ENCODE measurements at places on chromosomes 2 and 18.

- DNase-seq: peak; percentile 94
Measured at GRCh38 chr18:58605027-58606020, 23.6 kb downstream of the ALPK2 start.

GRCh38 chr18:40159141-40160017, 1795.7 kb upstream of the PIK3C3 start:
- peak; percentile 83 for DNase-seq

DNA sequence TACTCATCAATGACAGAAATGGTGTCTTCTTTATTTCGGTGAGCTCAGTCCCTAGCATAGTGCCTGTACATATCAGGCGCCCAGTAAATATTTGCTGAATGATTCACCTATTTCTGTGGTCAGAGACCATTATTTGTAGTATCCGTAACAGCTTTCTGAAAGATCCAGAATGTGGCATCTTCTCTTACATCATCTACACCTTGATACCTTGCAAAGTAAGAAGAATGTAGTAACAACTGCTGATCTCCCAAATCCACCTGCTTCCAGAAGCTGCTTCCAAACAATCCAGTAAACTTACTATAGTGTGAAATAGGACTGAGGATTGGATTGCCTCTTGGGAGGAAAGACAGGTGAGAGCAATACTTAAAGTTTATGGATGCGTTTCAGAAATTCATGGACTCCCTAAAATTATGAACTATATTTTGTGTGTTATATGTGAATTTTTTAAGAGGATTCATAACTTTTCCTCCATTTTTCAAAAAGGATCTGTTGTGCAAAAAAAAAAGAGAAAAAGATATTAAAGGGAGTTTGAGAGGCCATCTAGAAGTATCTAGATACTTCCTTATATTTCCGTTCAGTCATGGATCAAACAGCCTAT, 945 bp upstream of the ASXL2 start:
- DNase-seq: peak; percentile 73

- DNase-seq: no peak
Measured at GRCh38 chr2:178111743-178112142, 494 bp upstream of the RBM45 start.

DNA sequence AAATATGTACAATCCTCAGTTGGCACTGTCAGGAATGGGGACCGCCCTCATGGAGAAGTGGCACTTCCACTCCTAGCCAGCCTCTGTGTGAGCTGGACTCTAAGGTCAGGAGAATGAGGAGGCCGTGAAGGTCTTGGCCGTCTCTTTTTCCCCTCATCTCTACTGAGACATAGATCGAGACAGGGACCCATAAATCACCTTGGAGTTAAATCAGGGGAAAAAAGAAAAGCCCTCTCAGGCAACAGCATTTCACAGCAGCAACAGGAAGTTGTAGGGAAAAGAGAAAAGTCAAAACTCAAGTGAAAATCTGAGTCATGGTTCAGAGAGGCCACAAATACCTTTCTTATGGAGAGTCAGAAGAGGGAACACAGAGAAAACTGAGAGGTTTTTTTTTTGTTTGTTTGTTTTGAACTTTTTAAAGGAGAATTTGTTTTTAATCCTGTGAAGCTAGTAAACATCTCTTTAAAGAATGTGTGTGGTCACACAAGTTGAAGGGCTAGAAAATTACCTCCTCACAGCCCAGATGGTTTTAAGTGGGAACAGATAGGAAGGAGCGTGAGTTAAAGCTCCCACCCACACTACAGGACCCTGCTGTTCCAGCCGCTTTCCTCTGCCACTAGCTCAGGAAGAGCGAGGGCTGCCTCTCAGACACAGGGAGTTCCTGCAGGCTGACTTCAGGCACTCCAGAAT, 30.6 kb upstream of the CYP1B1 start:
- DNase-seq: peak; percentile 86

GRCh38 chr2:137973280-137973679, 9.0 kb downstream of the HNMT start:
- DNase-seq: no peak

DNA sequence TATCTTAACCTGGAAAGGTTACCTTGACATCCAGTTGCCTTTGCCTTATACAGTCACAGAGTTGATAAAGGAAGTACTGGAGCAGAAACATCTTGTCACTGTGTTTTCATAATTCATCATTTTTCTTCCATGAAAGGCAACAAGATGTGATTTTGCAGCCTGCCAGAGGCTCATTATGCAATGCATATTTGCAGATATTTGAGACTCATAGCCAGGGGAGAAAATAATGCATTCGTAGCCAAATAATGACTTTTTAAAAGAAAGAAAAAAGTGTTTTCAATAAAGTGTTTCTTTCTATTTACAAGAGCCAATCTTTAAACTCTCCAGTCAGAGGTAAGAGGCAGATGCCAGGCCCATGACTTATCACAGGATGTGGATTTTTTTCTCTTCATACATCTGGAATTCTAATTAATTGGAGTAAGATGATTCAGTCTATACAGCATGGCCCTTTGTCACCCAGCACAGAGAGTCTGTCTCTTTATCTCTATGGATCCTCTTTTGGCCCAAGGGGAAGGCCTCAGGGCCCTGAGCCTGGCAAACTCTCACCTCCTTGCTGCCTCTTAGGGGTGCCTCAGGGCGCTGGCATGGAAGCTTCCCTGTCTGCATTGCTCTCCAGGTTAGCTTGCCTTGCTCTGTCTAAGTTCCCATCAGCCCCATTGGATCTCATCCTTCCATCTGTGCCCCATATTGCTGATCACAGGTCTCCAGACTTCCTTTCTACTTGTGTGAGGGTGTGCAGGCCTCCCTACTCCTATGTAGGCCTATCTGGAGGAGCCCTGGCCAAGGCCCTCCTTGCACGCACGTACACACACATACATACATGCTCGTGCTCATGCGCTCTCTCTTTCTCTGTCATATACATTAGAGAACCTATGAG, 247.7 kb downstream of the TPGS2 start:
- peak; percentile 30 for DNase-seq

- no peak for DNase-seq
Measured at GRCh38 chr2:21333684-21334083, 209.9 kb downstream of the TDRD15 start.

- DNase-seq: no peak
Measured at GRCh38 chr2:19676770-19677169, 225.0 kb downstream of the TTC32 start.

DNA sequence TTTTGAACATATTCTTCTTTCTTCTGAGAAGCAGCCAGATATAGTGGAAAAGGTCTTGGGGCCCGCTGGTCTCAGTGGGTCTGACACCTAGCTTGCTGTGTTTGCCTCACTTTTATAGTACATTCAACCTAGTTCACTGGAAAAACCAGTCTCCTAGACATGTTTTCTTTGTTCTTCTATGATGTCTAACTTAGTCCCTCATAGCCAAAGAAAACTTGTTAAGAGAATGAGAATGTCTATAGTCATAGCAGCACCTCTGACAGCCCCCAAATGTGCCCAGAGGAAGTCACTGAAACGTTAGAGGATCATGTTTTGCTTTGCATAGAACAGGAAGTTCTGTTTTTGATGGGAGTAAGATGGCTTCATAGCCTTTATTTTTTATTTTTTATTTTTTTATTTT, 40.3 kb downstream of the TNFRSF11A start:
- no peak for DNase-seq

DNA sequence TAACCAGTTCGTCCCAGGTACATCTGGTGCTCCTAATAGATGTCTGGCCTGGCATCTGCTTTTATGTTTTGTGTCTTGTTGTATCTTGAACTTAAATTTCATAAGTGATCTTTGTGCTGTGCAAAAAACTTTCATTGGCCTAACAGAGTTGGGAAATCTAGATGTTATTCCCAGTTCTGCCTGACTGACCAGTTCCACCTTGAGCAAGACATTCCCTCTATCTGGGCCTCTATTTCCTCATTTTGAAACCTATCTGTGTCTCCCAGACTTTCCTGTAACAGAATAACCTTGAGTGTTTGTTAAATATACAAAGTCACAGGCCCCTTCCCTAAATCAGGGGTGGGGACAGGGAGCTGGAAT, 90.5 kb upstream of the MSH2 start:
- DNase-seq: no peak

DNA sequence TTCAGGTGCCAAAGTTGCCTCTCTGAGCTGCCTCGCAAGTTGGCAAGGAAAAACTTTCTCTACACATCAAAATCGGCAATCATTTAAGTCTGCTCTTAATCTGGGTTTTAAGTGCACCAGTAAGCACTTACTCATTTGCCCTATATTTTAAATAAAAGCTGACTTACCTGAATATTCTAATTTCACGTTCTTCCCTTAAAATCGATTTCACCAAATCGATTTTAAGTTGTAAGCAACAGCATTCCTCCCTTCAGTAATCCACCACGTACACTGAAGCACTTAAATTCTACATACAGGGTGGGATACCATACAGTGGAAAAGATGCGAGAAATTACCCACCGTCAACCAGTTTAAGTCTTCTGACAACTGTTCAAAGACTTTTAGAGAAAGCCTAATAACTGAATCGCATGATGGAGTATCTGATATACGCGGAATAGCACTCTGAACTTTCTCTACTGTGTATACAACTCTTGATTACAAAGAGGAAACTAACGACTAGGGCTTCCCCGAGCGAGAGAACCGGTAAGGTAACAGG, 1.6 kb downstream of the PPP3R1 start:
- DNase-seq: no peak

DNA sequence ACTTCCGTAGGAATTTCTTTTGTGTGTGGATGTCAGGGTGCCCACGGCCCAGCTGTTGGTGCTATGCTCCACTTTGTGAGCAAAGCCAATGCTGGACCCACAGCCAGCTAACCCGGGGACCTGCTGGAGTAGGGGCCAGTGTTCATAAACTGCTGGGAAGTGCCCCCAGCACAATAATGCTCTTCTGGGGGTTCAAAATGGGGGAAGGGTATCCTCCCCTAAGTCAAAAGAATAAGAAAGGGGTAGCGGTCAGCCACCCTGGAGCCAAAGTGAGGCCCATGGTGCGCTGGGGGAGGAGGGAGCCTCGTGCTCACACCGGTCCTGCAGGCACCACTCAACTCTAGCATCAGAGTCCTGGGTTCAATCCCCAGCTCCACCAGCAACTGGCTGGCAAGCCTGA, 115.8 kb upstream of the NPAS2 start:
- DNase-seq: no peak

DNA sequence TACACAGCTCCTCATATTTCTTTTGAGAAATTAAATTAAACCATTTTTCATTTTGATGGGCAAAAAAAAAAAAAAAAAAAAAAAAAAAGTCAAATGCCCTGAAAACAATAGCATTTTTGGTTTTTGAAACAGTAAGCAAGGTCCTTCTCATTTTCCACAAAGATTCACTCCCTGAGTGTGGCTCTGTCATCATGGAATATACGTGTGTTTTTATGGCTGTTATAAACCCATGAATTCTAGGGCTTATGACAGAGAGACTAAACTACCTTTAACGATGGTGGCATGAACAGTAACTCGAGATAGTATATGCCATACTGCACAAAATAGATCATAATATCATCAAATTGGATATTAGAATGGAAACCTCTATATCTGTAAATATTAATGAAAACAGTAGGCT, 179.2 kb upstream of the ZNF521 start:
- no peak for DNase-seq

DNA sequence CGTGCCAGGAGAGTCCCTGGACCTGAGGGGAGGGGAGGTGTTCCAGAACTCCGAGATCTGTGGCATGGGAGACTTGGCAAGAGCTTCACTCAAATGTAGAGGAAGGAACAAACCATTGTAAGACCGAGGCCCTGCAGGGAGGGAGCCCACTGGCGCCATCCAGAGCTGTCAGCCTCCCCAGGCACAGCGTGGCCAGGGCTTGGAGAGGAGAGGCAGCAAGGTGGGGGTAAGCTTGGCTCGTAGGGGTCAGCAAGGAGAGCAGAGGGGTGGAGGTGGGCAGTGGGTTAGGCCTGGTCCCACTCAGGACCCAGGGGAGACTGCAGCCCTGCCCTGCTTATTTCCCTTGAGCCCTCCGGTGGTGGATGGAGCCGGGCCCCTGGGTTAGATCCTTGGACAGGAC, 3.6 kb downstream of the TMEM177 start:
- no peak for DNase-seq

DNA sequence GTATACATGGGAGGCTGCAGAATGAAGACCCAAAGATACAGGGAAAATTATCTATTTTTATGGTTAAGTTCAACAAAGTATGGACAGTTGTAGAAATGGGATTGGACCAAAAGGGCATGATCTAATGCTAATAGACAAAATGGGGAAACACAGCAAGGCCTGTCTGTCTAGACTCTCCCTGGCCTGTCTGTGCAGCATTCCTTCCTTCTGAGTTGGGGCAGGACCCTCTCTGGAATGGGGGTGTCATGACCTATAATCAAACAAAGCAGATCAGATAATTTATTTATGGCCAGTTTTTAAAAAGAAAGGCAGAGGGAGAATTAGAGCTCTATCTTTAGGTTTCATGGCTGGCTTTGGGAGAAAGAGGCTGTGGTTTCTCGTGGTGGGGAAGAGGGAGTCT, 104.4 kb downstream of the CTIF start:
- DNase-seq: no peak

DNA sequence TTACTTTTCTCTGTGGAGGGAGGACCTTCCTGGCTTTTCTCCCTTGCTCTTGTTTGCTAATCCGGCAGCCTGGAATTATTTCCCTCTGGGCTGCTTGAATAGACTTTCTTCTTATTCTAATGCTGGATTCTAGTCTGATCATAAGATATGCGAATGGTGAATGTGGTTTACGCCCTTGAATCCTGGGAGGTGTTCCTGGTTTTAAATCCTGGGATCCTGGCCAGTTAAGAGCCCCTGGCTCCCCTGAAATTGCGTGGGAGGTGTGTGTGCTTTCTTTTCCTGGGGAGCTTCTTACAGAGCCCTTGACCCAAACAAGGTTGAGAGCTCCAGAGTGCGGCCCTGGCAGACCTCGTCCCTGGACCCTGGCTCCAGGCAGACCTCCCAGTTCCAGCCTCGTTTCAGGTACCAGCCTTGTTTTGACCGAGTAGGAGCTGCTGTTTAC, 2.8 kb downstream of the SH3BP4 start:
- DNase-seq: peak; percentile 26

DNA sequence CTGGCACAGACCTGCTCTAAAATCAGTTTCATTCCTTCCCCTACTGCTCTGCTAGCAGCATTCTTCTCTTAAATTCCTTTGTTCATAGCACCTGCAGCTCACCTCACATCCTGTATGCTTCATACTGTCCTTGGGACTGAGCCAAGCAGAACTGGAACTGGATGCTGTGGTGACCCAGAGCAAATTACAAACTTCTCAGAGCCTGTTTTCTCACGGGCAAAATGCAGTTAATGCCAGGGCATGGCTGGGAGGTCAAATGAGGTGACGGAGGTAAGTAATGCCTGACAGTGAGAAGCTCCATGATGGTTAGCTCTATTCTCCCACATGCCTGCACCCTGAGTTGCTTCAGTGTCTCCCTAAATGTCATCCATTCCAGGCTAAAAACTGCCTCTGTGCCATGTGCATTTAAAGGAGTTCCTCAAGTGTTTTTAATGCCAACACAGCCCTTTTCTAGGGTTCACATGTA, 29.7 kb downstream of the C2orf42 start:
- DNase-seq: peak; percentile 10

DNA sequence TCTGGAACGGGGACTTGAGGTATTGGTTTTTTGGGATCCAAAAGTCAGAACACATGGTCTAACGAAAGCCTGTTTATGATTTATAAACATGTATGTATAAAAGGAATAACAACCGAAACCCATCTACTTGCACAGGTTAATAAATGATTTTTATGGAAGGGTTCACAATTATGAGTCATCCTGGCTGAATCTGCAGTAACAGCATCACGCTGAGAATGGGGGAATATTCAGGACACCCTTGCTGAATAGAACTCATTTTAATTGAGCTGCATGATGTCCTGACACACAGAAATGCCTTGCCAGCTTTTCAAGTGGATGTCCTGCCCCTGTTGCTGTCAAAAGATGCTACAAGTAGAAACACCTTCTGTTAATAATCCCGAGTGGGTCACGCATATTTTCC, 54.7 kb upstream of the TGFA start:
- DNase-seq: no peak
